ENCODE measurements at places on chromosomes 5 and 9.

DNA sequence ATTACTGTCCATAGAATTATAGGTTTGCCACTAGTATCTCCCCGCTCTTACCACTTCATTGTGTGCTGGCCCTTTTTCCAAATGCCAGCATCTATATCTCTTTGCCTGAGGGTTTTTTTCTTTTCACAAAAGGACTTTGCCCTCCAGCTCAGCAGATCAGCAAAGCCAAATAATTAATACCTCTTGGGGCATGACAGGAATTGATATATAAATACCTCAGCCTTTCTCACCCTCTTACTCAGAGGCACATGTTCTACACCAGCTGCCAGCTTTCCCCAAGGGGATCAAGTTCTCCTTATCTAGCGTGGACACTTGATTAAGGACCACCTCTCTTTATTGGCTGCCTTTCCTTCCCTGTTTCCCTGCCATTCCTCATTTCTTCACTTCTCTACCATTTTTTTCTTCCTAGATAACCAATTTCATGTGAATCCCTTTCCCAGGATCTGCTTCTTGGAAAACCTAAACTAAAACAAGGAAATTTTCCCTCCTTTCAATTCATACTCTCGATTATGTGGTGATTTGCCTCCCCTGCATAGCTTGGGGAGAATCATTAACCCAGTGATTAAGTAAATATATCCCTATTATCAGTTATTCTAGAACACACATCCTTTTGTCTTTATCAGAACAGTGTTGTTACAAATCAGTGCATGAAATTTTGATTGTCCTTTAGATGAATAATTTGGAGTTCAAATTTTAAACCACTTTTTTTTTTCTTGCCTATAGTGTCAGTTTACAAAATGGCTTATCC, 6.9 kb upstream of the NUDT12 start:
- no peak for DNase-seq

- DNase-seq, result no peak
Measured at GRCh38 chr5:131357739-131358561, 94.1 kb downstream of the CDC42SE2 start.

- DNase-seq, result no peak
Measured at GRCh38 chr9:35852876-35853865, 17.0 kb downstream of the OR13J1 start.

DNA sequence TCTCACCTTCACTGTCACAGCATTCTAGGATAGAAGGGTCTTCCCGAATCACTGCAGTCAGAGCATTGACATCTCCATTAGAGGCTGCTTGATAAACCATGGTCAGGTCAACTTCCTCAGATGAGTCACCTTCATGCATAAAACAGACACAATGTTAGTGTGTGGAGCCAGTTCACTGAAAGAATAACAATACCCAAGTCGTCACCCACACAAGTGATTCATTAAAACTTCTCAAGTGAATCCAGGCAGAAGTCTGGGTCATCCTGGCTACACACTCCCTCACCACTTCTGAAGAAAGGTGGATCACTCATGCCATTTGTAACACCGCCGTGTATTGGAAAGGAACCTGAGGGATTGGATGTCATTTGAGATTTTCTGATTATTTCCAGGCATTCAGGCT, 49.6 kb downstream of the ANKRD55 start:
- peak; percentile 47 for DNase-seq

DNA sequence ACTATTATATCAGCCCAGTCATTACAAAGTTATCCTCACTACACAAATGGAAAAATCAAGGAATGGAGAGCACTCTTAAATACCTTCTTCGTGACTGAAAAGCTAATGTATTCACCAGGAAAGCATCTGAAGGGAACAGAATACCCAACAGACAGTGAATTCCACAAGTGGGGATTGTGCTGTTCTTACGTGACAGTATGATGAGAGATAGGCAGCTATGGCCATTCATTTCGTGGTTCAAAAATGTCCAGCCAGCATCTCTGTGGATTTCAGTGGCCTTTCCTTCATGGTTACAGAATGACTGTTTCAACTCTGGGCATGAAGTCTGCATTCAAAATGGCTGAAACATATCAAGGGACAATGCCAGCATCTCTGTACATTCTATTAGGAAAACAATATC, 323.8 kb downstream of the PRELID2 start:
- no peak for DNase-seq

DNA sequence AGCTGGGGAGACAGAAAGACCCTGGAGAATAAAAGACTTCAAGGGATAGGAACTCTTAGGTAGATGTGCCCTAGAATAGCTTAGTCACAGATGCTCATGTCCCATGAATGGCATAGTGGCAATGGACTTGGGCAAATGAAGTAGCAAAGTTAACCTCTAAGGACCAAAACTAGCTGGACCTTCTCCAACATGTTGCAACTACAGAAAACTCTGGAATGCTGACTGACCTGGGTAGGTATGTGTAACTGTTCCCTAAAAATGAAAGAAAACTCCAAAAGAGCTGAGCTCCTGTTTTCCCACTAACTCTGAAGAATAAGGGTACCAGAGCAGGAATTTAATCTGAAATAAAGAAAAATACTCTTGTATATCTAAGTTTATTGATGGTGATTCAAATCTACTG, 12.5 kb upstream of the LPAR1 start:
- no peak for DNase-seq

DNA sequence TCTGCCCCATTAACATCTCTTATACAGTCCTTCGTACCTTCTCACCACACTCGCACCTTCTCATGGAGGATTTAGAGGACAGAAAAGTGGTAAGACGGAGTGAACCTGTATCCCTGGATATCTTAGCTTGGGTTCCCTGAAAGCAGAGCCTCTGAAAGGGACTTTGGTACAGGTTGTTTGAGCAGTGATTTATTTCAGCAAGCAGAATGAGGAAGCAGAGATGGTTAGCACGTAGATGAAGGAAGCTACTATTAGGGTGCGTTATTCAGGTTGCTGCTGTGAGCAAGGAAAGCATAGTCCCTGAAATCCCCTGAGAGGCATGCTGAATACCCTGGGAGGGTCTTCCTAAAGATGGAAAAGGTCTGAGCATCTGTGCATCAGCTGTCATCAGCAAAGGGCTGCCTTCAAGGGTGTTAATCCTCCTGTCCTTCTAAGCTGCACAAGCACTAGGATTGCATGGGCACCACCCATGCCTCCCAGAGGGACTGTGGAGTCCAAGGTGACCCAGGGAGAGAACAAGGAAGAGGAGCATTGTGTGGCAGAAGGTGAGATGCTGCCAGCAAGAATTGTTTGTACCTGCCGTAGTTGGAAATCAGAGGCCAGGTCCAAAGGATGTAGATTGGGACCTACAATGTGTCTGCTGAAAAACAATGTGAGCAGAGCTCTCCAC, 273.7 kb downstream of the RASEF start:
- DNase-seq, result no peak

DNA sequence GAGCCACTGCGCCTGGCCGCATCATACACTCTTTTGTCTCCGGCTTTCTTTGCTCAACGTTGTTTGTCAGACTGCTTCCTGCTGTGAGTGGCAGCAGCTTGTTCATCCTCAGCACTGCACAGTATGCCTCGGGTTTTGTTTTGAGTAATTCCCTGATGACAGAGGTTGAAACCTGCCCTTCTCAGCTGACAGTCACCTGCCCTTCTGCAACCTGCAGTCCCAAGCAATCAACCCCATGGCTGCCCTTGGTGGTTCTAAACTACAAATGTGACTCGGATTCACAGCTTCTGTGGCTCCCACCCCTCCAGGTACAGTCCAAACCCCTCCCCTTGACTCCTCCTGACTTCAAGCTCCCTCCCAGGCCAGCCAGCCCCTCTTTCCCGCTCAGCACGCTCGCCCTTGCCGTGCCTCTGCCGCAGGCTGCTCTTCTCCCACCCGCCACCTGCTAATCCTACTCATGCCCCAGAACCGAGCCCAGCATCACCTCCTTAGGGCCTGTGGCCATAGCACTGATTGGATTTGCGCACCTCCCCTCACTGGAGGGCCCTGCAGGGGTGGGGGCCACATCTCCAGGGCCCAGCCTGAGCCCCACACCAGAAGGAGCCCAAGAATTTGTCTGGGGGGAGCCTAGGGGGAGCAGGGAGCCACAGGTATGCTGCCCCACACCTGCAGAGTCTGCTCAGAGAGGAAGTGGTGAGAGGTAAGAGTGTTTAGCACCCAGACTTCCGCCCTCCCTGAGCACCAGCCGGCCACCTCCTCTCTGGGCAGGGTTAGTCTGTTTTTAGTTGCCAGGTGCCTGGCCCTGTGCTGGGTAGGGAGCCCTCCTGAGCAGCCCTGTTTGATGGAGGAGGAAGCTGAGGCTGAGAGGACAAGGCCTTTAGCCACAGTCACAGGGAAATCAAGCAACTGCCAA, 10.1 kb downstream of the EEIG1 start:
- DNase-seq, result no peak

DNA sequence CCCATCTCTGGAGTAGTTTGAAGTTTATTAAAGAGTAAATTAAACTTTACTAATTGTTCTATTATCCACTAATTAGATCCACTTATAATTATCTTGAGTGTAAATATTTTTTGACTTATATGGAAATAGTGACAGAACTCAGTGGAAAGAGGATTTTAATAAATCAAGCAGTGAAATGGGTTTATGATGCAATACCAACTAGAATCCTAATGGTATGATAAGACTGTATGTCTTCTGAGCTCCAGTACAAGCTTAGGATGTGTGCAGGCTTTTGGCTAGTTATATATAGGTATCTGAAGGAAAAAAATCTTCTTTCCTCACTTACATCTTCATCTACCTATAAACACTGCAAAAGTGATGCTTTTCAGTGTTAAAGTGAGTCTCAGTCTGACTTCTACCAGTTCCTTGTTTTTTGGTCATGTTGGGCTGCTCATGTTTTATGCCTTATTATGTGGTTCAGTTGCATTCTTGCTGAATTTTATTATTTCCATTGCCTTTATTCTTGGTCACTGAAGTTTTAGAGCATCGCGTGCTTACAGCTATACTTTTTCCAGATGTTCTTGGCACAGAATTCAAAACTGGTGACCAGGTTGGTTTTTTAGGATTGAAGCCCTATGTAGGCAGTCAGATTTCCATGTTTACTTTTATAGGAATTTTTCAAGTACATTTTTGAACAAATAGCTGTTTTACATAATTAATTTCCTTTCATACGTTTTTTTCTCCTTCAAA, 30.5 kb downstream of the XRCC4 start:
- DNase-seq, result no peak

DNA sequence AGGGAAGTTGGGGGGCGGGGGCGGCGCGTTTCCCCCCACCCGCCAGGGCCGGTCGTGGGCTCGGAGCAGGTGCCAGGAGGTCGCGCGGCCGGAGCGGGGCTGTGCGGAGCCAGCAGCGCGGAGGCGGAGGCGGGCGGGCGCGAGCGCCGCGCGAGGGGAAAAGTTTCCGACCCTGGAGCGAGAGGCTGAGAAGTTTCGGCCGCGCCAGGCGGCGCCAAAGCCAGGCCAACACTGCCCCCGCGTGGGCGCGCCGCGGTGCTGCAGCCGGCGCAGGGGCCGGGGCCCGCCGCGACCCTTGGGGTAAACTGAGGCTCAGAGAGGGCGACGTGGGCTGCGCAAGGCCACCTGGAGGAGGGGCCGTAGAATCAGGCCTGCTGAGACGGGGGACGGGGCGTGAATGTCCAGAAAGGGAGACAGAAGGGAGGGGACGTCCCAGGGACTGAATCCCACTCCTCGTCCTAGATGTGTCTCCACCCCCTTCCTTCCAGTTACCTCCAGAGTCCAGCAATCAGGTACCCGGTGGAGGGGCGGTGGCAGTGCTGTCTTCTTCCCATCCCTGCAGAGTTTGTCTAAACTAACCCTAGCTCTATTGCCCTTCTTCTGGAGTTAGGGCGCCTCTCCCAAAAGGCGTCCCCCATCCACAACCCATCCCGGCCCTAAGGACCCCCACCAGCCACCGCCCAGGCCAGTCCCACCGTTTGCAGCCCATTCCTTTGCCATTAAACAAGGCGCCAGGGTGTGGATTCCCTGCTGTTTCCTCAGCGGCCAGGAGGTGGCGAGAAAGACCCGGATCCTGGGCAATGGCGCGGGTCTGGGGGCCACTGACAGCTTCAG, 10.2 kb downstream of the C9orf50 start:
- DNase-seq, result no peak

GRCh38 chr9:136409557-136410455, 608 bp downstream of the ENTR1 start:
- no peak for DNase-seq

DNA sequence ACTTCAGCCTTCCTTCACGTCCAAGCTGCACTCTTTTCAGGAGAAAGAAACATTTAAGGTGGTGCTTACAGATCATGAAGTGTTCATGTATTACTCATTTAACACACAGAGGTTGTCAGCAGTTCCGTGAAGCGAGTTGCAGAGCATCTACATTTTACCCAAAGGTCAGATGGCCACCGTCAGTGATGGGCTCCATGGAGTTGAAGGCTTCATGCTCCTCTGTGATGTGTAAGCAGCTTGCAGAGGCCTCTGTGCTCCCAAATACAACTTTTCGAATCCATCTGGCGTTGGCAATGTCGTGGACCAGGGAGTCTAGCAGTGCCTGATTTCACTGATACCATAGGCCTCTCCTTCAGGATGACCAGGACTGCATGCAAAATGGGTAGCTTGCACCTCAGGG, 53.7 kb upstream of the DMRT3 start:
- no peak for DNase-seq

DNA sequence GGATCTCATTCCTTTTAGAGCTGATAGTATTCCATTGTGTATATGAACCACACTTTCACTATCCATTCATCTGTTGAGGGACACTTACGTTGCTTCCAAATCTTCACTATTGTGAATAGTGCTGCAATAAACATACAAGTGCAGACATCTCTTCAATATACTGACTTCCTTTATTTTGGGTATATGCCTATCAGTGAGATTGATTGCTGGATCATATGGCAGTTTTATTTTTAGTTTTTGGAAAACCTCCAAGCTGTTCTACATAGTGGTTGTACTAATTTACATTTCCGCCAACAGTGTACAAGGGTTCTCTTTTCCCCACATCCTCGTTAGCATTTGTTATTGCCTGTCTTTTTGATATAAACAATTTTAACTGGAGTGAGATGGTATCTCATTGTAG, 33.8 kb upstream of the LECT2 start:
- DNase-seq, result no peak

GRCh38 chr5:135635451-135635850, 56.7 kb upstream of the CXCL14 start:
- DNase-seq, result no peak

DNA sequence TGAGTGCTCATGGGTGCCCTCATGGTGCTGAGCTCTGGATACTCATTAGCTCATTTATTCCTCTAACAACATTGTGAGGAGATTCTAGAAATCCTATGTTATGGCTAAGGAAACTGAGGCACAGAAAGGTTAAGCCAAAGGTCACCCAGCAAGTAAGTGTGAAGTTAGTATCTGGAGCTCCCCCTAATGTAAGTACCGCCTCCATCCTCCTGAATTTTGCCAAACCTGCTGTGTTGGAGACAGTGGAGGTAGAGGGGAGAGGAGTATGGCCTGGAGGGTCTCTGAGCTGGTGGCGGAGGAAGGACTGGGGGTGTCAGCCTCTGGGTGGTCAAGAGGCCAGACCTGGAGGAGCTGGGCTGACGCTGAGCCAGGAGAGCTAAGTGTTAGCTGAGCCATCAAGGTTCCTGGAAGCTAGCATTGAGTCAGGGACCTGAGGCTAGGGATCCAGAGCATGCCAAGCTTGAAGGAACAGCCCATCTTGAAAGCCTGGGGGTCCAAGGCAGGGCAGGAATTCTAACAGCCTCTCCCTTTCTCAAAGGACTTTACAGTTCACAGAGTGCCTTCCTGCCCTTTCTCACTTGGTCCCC, 114.8 kb downstream of the RGS3 start:
- DNase-seq, result no peak
